ENCODE measurements at places on chromosomes 2 and 18. TPM values are rescaled to one million over a fixed set of nuclear protein-coding genes. Genes with fewer than 3 reads are reported as not detected.

The VIL1 gene
- not detected for polyA plus RNA-seq

The BOK gene
- 0.22 TPM for polyA plus RNA-seq

The SOX11 gene
- polyA plus RNA-seq = 0.01 TPM

- H3K36me3 ChIP-seq = no peaks in the 10 kb centered on the region
- no peak overlapping the region for H3K4me3 ChIP-seq
- no peak for DNase-seq
- no peaks in the 10 kb centered on the region for H3K4me1 ChIP-seq
Measured at GRCh38 chr2:152354909-152355308, 19.9 kb downstream of the FMNL2 start.

- H3K27ac ChIP-seq = peak overlapping the region; percentile 79
- H3K36me3 ChIP-seq = no peaks in the 10 kb centered on the region
- no peak overlapping the region for H3K4me3 ChIP-seq
- DNase-seq = peak; percentile 47
- no peaks in the 10 kb centered on the region for H3K27me3 ChIP-seq
- peaks cover 95% of the 10 kb centered on the region for H3K4me1 ChIP-seq
Measured at GRCh38 chr18:44729631-44730101, 49.0 kb downstream of the SETBP1 start.

Measured in B cell (primary cell).